SK-N-SH (cell line): ENCODE measurements at places on chromosomes 5 and 9. TPM values are rescaled to one million over a fixed set of nuclear protein-coding genes. Genes with fewer than 3 reads are reported as not detected.

DNA sequence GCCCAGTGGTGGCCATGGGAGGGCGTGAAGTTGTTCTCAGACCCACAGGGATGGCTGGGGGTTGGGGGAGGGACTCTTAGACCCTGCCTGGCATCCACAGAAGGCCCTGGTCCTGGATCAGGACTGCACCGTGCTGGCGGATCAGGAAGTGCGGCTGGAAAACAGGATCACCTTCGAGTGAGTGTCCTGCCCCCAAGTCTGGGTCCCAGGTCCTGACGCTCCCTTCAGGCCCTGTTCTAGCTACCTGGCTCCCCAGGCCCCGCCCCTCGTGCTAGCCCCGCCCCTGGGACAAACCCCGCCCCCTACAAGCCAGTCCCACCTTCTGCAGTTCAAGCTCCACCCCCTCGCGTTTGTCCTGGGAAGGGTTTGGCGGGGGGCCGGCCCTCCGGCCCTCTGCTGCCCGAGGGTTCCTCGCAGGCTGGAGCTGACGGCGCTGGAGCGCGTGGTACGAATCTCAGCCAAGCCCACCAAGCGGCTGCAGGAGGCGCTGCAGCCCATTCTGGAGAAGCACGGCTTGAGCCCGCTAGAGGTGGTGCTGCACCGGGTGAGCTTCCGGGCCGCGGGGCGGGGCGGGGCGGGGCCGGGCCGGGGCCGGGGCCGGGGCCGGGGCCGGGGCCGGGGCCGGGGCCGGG is 12.9 kb downstream of the RGS14 start:
- DNase-seq, result peak; percentile 92

The GAPT gene
- polyA plus RNA-seq, result not detected in 2 replicates

The KIF20A gene
- polyA plus RNA-seq, result 16.0 and 17.4 TPM in 2 replicates

GRCh38 chr5:181045316-181045715 is 5.2 kb downstream of the BTNL9 start:
- DNase-seq, result no peak

The CDH9 gene
- not detected in 2 replicates for polyA plus RNA-seq

GRCh38 chr5:88092958-88093605 is 175.6 kb downstream of the TMEM161B start:
- DNase-seq, result peak; percentile 4

GRCh38 chr9:84669288-84670137 is at the start of gene NTRK2:
TSS of gene NTRK2 (plus strand) at chr9:84669729. CDS start at chr9:84670749, 1,020 bp downstream.
- DNase-seq, result peak; percentile 65

- DNase-seq, result no peak
Observed at GRCh38 chr9:130243882-130244170, 21.7 kb upstream of the HMCN2 start.

DNA sequence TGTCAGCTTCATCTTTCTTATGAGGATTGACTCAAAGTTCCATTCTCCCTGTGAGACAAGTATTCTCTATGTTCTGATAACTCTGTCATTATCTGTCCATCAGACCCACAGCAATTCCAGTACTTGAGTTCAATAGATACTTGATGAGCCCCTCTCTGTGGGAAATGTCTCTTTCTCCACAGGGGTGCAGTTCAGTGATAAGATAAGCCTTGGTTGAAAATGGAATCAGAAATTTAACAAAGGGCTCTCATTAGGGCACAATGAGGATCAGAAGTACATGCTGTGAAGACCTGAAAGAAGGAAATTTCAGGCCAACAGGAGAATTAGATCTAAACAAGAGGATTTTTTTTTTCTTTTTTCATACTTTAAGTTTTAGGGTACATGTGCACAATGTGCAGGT is 737.3 kb downstream of the MTRR start:
- DNase-seq, result no peak

DNA sequence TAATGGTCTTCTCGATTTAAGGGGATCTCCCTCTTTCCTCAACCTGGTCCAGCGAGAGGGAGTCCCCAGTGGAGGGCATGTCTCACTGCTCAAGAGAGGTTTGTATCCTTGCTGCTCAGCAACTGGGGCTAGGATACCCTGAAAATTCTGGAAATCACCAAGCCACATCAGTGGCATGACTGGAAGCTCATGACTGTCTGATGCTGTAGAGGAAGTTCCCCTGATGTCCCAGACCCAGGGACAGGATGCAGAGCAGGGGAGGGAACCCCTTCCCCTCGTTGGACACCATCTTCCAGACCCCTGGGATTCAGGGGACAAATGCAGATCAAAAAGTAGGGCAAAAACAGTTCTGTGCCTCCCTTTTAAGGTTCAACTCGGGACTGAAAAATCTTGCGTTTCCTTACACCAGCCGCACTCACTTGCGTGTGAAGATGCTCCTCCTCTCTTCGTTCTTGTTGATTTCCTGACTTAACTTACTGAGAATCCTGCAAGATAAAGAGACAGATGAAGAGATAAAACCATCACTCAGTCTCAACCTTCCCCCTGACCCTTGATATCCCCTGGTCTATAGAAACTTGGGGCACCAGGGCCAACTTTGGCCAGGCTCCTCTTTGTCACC is 22.1 kb downstream of the LCP2 start:
- DNase-seq, result no peak

The TMOD1 gene
- polyA plus RNA-seq, result 0.54 and 1.6 TPM in 2 replicates

The TENT4A gene
- 5.2 and 6.0 TPM in 2 replicates for polyA plus RNA-seq

DNA sequence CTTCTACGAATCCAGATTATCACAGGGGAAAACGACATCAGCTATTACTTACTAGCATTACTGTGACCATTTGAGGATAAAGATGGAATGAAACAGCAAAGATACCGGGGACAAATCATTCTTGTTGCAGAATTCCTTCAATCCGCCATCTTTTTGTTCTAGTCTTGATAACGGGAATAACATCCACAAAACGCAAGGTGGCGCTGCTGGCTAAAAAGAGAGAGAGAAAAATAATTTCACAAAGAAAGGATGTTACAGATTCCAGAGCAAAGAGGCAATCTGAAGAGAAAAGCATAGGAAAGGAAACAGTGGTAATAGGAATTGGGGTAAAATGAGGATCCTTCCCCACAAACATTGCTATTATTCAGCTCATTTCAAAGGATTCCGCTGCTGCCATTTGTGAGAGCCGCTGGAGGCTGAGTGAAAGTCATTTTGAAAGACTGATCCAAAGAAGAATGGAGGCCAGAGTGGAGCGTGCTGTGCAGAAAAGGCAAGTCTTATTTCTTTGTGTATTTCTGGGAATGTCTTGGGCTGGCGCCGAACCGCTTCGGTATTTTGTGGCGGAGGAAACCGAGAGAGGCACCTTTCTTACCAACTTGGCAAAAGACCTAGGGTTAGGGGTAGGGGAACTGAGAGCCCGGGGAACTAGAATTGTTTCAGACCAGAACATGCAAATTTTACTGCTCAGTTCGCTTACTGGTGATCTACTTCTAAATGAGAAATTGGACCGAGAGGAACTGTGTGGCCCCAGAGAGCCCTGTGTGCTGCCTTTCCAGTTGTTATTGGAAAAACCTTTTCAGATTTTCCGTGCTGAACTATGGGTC is at the start of gene PCDHB7:
Gene PCDHB7 (plus strand): TSS at position 264 of the 824 bp plus-strand sequence. CDS start 192 bp downstream, at position 456.
- peak; percentile 49 for DNase-seq

DNA sequence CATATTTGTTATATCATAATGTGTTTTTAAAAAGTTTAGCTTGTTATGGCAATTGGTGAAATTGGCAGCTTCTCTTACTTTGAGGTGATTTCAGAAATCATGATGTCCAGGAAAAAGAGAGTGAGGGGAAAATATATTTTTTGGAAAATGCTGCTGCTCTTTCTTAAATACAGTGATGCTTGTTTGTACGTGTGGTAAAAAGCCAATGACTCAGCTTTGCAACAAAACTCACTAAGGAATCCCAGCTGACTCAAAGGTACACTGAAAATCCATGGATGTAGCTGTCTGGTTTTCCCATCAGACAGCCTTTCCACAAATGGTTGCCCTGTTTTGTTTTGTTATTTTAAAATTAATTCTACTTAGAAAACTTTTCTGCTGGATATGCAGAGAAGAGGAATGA is 306.4 kb upstream of the PAPPA start:
- no peak for DNase-seq

The RLN2 gene
- 0.50 and 0.51 TPM in 2 replicates for polyA plus RNA-seq

- no peak for DNase-seq
Observed at GRCh38 chr5:17470064-17470463, 28.0 kb upstream of the TAF11L2 start.

DNA sequence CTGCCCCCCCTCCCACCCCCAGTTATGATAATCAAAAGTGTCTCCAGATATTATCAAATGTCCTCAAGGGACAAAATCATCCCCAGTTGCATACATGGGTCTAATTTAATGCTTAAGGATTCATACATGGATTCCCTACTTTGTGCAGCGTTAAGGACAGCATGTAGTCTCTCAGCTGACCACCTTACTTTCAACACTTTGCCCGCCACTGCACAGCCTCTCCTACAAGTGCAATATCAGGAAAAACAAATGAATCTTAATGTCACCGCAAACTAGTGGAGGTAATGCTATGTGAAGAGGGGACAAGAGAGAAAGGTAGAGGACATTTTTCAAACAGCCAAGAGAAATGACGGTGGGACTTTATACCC is 78.6 kb downstream of the TLE1 start:
- DNase-seq, result no peak

GRCh38 chr5:50302815-50303490 is 138.1 kb downstream of the EMB start:
- DNase-seq, result no peak

- DNase-seq, result peak; percentile 4
Observed at GRCh38 chr9:132990781-132991180, 12.3 kb downstream of the GFI1B start.

DNA sequence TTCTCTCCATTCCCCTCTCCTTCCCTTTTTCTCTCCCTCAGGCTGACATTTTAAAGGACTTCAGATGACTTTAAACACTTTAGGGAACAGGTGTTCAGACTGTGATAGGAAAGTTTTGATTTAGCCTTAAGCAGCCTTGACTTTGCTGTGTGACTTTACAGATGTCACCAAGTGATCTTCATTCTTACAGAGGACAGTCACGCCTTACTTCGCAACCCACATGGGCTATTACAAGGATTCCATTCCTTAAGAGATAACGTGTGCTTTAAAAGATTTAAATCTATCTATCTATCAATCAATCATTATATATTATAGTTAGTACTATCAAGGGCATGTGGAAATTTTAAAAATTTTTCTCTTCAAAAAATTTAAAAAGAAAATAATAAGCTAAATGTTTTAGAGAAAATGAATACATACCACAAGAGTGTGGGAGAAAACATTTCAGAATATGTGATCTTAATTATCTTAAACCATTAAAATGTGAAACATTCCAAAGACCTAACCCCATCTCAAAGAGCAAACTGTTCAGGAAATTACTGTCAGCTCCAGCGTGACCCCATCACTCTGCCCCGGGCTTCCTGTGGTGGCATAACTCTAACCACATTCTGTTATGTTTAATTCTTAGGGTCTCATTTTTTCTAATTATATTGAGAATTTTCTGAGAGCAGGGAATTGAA is 530.5 kb downstream of the SEMA5A start:
- DNase-seq, result no peak

DNA sequence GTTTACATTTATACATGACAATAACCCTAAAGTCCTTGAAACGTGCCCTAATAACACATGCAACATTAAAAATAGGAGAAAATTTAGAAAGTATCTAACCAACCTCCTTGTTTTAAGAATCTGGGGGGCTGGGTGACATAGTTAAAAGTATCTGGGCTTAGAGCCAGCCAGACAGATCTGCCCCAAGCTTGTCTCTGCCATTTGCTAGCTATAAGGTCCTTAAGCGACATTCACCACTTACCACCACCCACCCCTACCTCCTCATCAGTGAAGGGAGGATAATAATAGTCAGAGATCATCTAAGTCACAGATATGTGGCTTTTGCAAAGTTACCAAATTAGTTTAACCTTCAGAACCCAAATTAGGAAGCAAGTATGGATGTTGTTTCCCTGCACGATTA is 33.8 kb upstream of the CAST start:
- DNase-seq, result no peak

DNA sequence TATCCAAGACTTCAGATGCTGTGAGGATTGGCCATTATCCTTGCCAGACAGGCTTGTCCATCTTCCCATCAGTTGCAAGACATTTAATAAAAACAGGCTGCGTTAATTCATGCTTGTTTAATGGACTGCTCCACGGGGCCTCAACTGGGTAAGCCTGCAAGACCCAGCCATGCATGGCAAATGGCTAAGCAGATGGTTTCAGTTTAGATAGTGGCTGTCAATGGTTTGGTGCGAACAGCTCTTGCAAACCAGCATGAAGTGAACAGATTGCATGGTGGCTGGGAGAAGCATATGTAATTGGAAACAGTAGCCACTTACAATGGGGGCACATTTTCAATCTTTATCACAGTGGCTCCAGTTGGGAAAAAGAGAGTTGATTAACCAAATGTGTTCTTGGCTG is 628.2 kb upstream of the KLF4 start:
- peak; percentile 70 for DNase-seq

GRCh38 chr5:1461396-1461795 is 16.2 kb upstream of the SLC6A3 start:
- peak; percentile 24 for DNase-seq

- no peak for DNase-seq
Observed at GRCh38 chr5:84568171-84568570, 183.5 kb upstream of the EDIL3 start.

- DNase-seq, result no peak
Observed at GRCh38 chr9:137924169-137924568, 46.6 kb downstream of the CACNA1B start.

GRCh38 chr5:73104326-73104725 is 16.0 kb upstream of the TMEM171 start:
- no peak for DNase-seq

DNA sequence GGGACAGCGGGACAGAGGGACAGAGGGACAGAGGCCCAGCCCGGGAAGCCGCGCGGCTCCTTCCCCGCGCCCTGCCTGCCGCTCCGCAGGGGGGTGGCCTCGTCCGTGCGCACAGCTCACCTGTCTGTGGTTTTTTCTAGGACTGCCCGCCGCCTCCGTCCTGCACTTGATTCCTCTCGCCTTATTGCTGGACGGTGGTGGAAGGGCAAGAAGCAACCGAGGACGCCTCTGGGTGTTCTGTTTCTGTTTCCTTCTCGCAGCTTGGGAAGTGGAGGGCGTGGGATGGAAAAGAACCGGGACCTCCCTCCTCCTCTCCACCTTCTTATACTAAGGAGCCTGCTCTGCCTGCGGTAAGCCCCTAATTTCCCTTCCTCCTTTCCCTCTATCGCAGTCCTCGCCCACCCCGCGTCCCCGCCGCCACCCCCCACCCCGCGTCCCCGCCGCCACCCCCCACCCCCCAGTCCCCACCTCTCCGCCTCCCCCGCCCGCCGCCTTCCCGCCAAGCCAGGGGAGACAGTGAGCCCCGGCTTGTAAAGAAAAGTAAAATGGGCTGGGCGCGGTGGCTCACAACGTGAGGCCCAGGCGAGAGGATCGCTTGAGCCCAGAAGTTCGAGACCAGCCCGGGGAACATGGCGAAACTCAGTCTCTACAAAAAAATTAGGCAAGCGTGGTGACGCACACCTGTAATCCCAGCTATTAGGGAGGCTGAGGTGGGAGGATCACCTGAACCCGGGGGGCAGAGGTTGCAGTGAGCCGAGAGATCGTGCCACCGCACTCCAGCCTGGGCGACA is 9.6 kb upstream of the FLT4 start:
- DNase-seq, result peak; percentile 30

- no peak for DNase-seq
Observed at GRCh38 chr9:93875330-93875729, 79.8 kb downstream of the BARX1 start.
